ENCODE measurements at places on chromosomes 2 and 18.

- DNase-seq: no peak
Observed at GRCh38 chr2:163171786-163172530, 333.4 kb upstream of the KCNH7 start.

DNA sequence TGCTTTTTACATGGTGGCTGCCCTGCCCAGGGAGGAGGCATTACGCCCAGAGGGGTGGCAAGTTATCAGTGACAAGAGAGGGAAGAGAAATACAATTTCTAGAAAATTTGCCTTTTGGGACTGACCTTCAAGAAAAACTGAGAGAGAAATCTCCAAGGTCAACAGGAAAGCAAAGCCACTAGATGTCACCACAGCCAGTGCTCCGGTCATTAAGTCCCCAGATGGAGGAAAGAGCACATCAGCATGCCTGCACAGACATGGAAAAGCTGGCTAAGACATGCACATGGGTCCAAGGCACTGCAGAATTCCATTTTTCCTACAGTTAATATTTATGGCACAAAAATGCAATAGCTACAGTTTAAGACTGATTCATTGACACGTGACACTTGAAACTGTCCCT, 21.0 kb downstream of the FHL2 start:
- DNase-seq: no peak

- no peak for DNase-seq
Observed at GRCh38 chr2:208036357-208036756, 11.0 kb upstream of the PLEKHM3 start.

- DNase-seq: no peak
Observed at GRCh38 chr2:33929467-33929866, 330.4 kb upstream of the FAM98A start.

DNA sequence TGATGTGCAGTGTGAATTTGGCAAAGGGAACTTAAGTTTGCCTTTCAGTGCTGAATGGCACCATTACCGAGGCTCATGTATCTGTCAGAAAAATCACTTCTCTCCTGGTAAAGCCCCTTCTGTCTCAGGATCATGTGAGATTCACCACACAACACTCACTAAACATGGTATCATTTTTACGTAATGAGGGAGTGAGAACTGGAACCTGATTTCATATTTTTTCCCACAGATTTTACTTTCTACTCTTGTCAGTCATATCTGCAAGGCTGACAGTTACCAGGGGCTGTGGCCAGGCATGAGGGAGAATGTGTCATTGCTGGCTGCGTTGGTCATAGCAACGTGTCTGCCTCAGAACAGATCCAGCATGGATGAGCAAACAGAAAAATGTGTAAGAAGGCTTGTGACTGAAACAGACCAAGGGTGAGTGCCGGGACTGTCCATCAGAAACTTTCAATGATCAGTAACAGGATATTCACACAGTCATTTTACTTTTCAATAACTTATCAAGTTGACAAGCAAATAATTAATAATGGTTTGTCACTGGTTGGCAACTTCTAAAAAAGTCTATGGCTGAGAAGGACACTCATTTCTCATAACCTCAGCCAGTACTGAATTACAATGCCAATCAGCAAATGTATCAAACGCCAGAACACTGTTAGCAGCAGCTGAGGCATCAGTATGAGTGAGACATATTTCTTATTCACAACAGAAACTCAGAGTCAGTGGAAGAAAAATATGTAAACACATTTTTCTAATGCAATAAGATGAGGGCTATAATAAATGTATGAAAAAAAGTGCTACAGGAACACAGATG, 100.5 kb downstream of the CDC42EP3 start:
- peak; percentile 65 for DNase-seq

DNA sequence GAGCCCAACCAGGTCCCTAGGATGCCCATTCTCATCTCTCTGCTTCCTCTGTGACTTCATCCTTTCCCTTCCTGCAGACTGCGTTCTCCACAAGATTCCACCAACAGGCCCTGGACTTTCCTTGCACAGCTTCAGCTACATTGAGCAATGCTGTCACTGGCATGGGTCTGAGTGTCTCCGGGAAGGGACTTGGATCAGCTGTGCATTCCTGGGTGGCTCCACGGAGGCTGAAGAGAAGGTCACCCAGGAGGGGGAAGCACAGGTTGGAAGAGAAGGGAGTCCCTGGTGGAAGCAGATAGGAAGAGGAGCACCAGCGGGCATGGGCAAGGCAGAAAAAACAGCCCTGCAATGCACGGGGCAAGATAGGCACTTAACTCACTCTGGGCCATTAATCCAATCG, 140.5 kb downstream of the UXS1 start:
- no peak for DNase-seq

- no peak for DNase-seq
Observed at GRCh38 chr18:8279781-8280330, 329.4 kb upstream of the RAB12 start.

DNA sequence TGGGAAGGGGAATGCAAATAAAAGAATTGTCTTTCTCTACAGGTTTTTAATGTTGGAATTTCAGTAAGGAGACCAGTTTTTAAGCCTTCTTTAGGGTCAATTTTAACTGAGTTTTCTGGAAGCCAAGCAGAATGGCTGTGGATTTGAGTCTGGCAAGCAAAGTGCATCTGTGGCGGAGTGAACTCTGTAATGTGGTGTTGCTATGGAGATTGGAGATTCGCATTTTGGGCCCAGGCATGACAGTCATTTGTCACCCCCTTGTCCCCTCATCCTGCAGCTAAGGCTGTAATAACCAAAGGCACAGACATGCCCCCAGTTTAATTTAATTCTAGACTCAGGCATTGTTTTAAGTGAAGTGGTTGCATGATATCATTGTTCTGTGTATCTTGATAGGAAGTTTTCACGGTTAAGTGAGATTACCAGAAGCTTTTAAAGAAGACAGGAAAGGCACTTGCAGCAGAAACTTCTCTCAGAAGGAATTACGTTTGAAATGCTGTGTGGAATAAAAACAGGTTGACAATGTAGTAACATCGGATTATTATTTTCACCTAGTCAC, 30.6 kb downstream of the ARMC9 start:
- no peak for DNase-seq

GRCh38 chr18:62033756-62034155, 140.9 kb upstream of the RNF152 start:
- DNase-seq: no peak

DNA sequence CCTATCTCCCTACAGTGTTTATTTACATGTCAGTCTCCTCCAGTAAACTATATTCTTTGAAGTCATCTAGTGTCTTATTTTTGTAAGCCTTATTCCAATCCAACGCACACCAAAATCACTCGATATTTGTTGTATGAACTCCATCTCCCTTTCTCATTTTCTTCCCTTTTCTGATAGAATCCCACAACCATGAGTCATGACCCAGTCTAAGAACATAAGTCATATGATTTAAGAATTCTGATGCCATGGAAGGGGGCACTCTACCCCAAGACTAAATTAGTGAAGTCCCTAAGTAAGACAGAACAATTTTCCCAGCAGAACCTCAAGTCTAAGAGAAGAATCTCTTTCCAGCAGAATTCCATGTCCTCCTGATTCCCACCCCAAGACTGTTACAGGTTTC, 5.4 kb downstream of the CHMP3 start:
- DNase-seq: no peak

- no peak for DNase-seq
Observed at GRCh38 chr2:219120082-219120481, 40.5 kb downstream of the NHEJ1 start.

DNA sequence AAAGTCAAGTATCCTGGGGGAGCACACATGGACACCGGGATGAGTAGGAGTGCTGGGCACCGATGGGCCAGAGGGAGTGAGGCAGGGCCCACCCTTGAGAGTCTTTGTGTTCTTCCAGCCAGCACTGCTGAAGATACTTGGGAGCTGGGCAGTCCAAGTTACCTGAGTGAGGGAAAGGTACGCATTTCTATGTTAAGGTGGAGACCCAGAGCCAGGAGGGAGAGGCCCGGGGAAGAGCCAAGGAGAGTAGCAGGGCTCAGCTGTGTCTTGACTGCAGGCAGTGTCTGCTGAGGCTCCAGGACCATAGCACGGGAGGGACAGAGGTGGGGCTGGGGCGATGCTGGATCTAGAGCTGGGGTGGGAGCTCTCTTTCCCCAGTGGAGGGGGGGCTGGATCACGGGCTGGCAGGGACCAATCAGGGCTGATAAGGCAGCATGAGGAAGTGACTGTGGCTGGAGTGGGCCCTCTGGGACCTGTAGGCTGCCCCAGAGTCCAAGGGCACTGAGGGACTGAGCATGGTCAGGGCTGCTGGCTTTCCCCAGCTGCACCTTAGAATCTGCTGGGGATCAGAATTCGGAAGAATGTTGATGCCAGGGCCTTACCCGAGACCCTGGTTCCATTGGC, 289.2 kb downstream of the PHLPP1 start:
- DNase-seq: no peak

GRCh38 chr18:63238693-63239075, 80.9 kb downstream of the BCL2 start:
- DNase-seq: no peak

DNA sequence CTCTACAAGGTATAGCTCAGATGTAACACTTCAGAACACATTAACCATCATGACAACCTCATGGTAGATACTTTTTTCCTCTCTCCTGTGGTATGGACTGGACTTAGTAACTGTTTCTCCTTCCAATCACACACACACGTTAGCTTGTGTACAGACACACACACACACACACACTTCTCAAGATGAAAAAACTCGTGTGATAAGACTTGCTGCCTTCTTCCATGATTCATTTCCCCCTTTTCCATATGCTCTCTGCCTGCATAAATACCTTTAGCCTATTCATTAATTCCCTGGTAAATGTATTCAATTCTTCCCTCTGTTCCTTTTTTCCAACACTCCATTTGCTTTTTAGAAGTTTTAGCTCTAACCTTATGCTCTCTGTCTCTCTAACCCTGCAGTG, 118.9 kb upstream of the TANK start:
- DNase-seq: peak; percentile 58

DNA sequence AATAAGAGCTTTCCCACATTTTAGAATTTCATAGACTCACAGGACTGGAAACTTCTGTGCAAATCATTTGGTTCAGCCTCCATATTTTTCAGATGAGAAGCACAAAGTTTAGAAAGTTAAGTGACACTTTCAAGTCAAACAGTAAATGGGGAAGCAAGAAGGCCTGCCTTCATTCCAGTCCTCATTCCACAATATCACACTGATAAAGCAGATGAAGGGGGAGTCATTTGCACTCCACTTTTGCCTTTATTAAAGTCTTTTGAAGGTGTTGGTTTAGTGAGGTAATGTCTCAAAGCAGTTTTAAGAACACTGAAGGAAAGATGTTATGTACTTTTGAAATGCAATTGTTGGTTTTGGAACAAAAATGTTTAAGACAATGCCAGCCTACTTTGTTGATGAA, 32.7 kb upstream of the STAT4 start:
- DNase-seq: no peak
